G401 (cell line): ENCODE measurements at places on chromosomes 5 and 9. TPM values are rescaled to one million over a fixed set of nuclear protein-coding genes. Genes with fewer than 3 reads are reported as not detected.

The ROPN1L gene
- total RNA-seq, result 4.0 TPM in 1 of 2 replicates, not detected in the other

The C9orf50 gene
- not detected in 2 replicates for total RNA-seq

The MOB3B gene
- total RNA-seq, result not detected in 2 replicates

The STPG3 gene
- not detected in 2 replicates for total RNA-seq

The CDH9 gene
- total RNA-seq, result not detected in 2 replicates

The SAPCD2 gene
- 62.9 and 63.5 TPM in 2 replicates for total RNA-seq

The KLF9 gene
- 6.5 and 12.3 TPM in 2 replicates for total RNA-seq

The GHR gene
- total RNA-seq, result not detected in 2 replicates

The FCN2 gene
- not detected in 2 replicates for total RNA-seq

The AK1 gene
- total RNA-seq, result 46.4 and 62.6 TPM in 2 replicates

The GDNF gene
- total RNA-seq, result not detected in 2 replicates

The DMRTA1 gene
- total RNA-seq, result not detected in 2 replicates

The FOXD4 gene
- not detected in 2 replicates for total RNA-seq

The LPAR1 gene
- total RNA-seq, result not detected in 2 replicates

The SLC4A9 gene
- not detected in 2 replicates for total RNA-seq

The SLC6A3 gene
- total RNA-seq, result not detected in 2 replicates

The MZB1 gene
- total RNA-seq, result not detected in 2 replicates

The GPR150 gene
- not detected in 2 replicates for total RNA-seq

The SPATA31C1 gene
- total RNA-seq, result not detected in 2 replicates

The OR5C1 gene
- total RNA-seq, result not detected in 2 replicates

The PRR16 gene
- total RNA-seq, result 0.49 TPM in 1 of 2 replicates, not detected in the other

The WNT8A gene
- total RNA-seq, result not detected in 2 replicates

The PLPPR1 gene
- total RNA-seq, result not detected in 2 replicates

The SLC34A3 gene
- total RNA-seq, result not detected in 2 replicates

The SOWAHA gene
- total RNA-seq, result 0.78 and 1.1 TPM in 2 replicates

The PCDHGA8 gene
- not detected in 2 replicates for total RNA-seq

The RASGEF1C gene
- total RNA-seq, result 0.18 TPM in 1 of 2 replicates, not detected in the other

The IFNA16 gene
- total RNA-seq, result not detected in 2 replicates

The MSMP gene
- not detected in 2 replicates for total RNA-seq
